ENCODE measurements at places on chromosomes 16 and 17.

DNA sequence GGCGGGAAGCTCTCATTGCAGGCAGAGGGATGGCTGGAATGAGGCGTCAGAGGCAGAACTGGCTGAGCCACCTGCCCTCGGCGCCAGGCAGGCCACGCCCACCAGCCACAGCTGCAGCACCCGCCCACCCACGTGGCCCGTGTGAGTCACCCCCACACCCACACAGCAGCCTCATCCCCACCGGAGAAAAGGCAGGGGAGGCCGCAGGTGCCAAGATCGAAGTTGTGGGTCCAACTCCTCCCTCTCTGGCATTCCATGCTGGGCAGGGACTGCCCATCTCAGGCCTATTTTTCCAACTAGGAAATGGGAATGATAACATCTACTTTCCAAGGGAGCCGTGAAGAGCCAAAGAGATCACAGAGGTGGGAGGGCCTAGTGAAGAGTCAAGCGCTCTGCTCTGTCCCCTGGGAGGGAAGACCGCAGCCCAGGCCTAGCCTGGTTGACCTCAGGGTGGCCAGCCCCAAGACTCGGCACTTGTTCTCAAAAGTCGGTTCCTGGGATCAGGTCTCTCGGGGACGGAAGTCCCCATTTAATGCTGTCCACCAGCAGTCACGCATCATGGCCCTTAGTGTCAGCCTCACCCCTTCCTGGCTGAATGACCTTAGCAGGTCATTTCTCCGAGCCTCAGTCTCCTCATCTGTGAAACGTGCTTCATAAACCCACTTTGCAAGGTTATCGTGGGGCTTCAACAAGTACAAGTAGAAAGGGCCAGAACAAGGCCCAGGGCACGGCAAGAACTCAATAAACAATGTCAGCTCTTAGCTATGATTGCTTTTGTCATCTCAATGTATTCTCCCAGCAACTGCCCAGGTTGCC lies at the start of gene TRPV3:
Gene TRPV3 (minus strand): TSS at position 45 of the 816 bp plus-strand sequence. CDS start 2,962 bp downstream, outside the sequence.
- DNase-seq = no peak

DNA sequence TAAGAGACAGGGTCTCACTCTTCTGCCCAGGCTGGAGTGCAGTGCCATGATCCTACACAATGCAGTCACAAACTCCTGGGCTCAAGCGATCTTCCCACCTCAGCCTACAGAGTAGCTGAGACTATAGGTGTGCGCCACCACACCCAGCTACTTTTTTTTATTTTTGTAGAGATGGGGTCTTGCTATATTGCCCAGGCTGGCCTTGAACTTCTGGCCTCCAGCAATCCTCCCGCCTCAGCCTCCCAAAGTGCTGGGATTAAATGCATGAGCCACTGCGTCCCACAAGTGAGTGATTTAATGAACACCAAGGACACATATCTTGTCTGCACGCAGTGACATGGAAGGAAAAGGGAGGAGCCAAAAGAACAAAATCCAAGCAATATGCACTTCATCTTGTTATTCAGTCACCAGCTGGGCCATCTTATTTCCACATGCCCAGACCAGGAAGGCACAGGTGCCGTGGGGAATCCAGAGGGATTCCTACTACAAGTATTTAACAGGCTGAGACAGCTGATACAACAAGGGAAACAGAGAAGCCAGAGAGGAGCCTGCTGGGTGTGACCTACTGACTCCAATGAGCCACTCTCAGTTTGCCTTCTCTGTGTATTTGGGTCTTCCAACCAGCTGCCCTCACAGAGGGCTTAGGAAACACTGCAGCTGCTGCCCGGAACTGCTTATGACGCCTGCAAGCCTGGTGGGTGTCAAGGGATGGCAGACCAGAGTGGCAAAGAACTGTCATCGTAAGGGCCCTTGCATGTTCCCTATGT lies 17.0 kb downstream of the LSM12 start:
- no peak for DNase-seq

DNA sequence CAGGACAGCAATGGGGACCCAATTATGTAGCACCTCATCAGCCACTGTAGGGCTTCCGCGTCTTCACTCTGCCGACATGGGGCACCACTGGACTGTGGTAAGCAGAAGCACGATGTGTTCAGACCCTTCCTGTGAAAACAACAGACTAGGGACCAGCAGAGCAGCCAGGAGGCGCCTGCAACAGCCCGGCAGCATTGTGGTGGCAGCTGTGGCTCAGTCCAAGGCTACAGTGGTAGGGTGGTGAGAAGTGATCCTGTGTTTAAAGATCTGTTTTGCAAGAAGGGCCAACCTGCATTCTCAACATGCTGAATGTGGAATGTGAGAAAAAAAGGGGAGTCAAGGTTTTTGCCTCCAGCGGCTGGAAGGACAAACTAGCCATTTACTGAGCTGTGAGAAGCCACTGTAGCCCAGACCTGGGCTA lies 80.8 kb downstream of the GAS7 start:
- DNase-seq = no peak

DNA sequence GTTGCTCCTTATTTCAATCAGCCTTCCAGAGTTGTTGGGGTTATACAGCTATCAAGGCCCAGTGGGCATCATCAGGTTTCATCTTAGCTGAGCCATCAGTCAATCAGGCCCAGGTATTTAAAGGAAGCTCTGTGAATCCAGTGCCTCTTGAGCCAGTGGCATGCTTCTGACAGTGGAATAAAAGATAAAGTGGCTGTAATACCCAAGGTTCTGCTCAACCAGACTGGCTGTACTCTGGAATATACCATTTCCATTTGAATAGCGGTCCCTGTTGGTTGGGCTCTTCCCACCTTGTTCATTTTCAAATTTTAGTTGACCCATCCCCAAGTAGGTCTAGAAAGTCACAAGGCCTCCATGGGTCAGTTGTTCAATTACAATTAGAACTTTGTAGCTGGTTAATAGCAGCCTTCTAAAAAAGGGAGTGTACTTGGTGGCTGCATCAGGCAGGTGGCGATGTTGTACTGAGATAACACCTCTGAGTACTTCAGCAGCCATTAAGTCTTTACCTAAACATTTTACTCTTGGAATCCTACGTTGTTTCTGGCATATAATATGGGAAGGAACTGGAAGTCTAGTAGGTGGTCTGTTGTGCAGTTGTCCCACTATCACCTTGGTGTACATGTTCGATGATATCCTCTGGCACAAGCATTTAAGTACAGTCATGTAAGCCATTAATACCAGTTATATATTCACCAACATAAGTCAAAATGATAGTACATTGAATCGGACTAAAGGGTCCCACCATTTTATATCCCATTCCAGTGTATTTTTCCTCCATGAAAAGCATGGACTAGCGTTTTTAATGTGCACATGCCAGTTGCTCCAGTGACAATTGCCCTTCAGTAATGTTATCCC lies 294.1 kb downstream of the BCAS3 start:
- no peak for DNase-seq

- peak; percentile 85 for DNase-seq
Measured at GRCh38 chr16:57757326-57757786, 21.8 kb downstream of the KATNB1 start.

GRCh38 chr17:69525920-69526841 lies 111.7 kb downstream of the MAP2K6 start:
- no peak for DNase-seq

- no peak for DNase-seq
Measured at GRCh38 chr16:49419862-49420261, 46.3 kb downstream of the C16orf78 start.

DNA sequence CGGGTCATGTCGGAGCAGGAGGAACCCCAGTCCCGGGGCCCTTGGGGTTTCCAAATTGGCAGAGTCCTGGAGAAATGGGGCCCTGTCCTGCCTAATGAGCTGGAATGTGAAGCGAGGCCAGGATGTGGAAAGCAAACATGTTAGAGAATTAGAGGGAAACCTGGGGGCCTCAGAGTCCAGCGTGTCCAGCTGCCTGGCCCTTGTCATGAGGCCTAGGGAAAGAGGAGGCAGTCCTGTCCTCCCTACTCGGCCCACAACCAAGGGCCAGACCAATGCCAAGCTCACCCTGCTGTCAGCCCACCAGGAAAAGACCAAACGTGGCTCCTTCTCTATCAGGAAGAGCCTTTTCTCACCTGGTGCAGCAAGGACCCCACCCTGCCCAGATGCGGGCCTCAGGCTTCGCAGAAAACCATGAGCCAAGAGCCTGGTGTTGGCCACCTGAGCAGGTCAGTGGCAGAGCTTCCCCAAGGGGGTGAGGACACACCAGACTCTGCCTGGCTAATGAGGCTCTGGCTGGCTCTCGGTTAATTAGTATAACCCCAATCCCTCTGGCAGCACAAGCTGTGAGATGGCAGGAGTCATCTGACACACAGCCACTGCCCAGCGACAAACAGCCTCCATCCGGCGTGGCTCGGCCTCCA lies 10.1 kb downstream of the TEKT5 start:
- no peak for DNase-seq

GRCh38 chr17:80107231-80108021 lies 6.0 kb downstream of the GAA start:
- DNase-seq = no peak

- no peak for DNase-seq
Measured at GRCh38 chr16:81946206-81946605, 65.1 kb downstream of the SDR42E1 start.
